SK-N-DZ (cell line): ENCODE measurements at places on chromosomes 2 and 18.
A peak's percentile ranks its signal among the peaks of the same experiment; 100 is the strongest.

DNA sequence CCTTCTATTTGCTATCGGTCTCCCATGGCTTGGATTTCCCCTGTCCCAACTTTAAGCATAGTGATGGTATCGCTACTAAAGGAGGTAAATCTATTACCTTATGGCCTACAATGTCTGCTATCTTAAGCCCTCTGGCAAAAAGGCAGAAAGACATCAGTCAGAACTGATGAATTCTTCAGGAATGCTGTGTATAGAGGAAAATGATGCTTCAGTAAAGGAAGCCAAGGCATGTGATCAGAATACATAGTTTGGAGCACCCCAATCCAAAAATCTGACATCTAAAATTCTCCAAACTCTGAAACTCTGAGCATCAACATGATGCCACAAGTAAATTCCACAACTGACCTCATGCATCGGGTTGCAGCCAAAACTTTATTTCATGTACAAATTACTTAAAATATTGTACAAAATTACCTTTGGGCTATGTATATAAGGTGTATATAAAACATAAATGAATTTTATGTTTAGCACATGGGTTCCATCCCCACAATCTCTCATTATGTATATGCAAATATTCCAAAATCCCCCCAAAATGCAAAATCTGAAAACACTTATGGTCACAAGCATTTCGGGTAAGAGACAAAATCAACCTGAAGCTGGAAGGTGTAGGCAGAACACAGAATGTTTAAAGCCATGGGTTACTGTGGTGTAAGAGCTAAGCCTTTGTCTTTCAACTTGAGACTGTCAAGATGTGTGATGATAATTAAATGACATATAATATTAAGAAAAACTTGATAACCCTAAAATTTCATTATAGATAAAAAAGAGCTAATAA is 66.2 kb downstream of the CUL3 start:
- no peak for DNase-seq

- DNase-seq, result peak; percentile 88
Observed at GRCh38 chr2:233566141-233566956, at the start of gene USP40. Gene USP40 (minus strand): TSS chr2:233566782. CDS start chr2:233565554, 1,228 bp downstream.

- DNase-seq, result no peak
Observed at GRCh38 chr2:239719791-239720360, 305.3 kb downstream of the NDUFA10 start.

DNA sequence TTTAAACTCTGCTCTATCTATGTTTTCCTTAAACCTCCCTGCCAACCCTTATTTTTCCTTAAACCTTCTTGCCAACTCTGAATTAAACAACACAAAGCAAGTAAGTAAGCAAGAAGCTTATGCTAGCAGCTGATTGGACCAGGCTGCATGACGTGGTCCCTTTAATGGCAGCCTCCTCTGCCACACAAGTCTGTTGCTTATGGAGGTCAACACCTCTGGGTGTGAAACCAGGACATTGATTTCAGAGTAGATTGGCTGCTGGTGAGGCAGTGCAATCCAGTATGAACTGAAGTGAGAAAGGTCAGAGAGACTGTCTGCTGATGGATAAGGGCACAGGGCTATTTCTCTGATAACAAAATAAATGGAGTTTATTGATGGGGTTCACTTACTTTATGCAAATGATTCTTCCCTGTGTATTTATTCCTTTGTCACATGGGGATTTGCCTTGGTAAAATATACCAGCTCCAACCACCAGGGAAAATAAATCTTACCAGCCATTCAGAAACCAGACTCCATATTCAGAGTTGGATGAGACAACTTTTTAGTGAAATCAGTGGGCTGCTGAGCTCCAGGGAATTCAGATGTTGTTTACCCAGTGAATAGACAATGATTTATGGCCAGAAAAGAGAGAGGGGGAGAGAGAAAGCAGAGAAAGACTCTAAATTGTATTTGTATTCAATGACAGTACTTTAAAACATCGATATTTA is 112.2 kb upstream of the NCKAP5 start:
- no peak for DNase-seq

DNA sequence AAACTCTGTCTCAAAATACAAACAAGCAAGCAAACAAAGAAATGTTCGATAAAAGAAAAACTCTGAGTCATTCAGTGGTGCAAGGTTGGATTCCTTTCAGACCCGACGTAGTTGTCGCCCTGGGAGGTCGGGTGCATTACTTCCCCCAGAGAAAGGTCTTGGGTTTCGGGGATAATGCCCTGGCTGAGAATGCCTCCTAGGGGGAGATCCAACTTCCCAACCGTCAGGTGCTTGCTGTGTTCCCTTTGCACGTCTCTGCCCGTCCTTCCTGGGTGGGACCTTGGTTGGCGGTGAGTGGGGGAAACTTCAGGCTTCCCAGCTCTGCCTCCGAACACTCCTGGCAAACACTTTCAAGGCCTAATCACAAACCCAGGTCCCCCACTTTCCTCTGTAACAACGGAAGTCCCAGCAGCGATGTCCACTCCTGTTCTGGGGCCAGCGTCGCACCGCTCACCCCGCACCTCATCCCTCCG is 609 bp downstream of the TPGS2 start:
- no peak for DNase-seq

- no peak for DNase-seq
Observed at GRCh38 chr2:205627085-205627484, 55.2 kb upstream of the NRP2 start.

DNA sequence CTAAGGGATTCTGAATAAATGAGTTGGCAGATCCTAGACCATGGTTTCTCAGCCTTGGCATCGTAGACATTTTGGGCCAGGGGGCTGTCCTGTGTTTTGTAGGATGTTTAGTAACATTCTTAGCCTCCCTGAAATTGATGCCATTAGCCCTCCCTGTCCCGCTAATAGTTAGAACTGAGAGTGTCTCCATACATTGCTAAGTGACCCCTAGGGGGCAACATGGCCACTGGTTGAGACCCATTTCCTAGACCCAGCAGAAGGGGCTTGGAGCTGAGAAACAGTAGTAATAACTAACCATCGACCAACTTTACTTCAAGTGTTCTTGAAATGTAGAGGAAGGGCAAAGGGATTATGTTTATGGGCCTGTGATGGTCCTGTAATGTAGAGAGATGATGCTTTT is 40.8 kb downstream of the KCMF1 start:
- DNase-seq, result no peak

DNA sequence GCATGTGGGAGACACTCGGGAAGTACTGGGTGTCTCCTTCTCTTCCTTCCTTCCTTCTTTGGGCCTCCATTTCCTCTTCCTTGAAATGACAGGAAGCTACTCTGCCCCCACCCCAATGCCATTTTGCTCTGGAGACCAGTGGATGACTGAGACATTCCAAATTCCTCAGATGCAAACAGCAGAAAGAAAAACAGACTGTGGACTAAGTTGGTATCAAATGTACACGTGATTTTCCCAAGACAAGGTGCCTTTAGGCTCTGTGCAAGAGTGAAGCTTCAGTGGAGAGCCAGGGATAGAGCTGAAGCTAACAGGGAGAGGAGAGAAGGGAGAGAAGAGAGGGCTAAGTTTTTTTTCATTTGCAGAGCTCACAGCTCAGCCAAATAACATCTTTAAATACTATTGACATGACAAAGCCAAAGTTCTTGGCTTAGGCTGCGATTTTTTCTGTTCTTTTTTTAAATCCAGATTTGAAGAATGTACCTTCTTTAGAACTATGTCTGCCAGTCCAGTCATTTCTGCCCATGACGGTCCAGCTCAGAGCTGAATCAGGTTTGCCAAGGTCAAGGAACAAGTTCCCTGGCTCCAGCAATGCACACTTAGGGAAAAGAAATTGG is 84.5 kb upstream of the LCLAT1 start:
- DNase-seq, result no peak

- DNase-seq, result no peak
Observed at GRCh38 chr2:12502759-12503158, 214.0 kb upstream of the TRIB2 start.

GRCh38 chr2:241659150-241659739 is 21.8 kb downstream of the ATG4B start:
- peak; percentile 72 for DNase-seq

DNA sequence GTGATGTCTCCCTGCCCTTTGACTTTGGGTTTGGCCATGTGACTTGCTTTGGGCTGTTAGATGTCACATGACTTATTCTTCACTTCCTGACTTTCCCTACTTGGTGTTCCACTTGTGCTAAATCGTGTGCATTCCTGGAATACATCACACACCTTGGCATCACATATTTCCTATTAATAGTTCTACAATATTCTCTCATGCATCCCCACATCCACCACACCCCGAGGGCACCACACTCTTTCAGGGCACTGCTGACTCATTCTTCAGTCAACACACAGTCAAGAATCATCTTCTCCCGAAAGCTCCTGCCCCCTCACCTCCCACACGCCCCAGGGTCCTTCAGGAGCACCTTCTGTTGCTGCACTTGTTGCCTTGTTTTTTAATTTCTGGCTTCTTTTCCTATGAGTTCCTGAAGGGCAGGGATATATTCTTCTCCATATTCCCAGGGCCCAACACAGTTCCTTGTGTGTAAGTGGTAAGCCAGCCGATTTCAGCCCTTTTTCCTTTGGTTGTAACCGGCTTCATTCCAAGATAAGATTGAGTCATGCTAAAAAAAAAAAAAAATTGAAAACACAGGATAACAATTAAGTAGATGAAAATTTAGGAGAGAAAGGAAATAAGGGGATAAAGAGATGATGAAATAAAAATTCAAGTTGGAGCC is 341.4 kb downstream of the SLC4A3 start:
- DNase-seq, result no peak

- DNase-seq, result no peak
Observed at GRCh38 chr18:64566456-64566855, 417.6 kb upstream of the LINC00305 start.

- peak; percentile 43 for DNase-seq
Observed at GRCh38 chr18:36366994-36367839, 69.7 kb downstream of the FHOD3 start.

DNA sequence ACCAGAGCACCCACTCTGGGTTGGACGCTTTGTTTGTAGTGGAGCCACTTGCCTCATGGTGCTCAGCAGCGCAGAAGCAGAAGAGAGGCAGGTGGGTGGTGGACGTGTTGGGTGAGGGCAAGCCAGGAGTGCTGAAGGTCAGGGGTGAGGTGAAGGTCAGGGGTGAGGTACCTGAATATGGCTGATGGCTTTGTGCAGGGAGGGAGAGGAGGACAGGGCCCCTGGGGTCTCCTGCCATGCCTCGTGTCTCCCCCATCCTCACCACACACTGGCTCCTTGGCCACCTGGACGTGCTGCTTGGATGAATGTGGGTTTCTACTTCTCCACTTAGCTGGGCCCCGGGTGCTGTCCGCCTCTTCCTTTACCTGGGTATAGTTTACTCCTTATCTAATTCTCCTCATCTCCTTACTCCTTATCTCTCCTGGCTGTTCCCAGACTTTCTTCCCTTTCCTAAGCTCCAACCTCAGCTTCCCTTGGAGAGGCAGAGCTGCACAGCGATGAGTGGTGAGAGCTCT is 68.1 kb downstream of the DYSF start:
- no peak for DNase-seq

- DNase-seq, result peak; percentile 73
Observed at GRCh38 chr2:170812710-170813600, 3.7 kb upstream of the GAD1 start.

- no peak for DNase-seq
Observed at GRCh38 chr2:230244211-230244610, 18.7 kb downstream of the SP140 start.

GRCh38 chr2:233209117-233209532 is 42.3 kb upstream of the ATG16L1 start:
- no peak for DNase-seq
